Activated CD4-positive, alpha-beta T cell treated with anti-CD3 and anti-CD28 coated beads for 4 hours (primary cell): ENCODE measurements at places on chromosomes 6 and 20.

GRCh38 chr6:46628976-46629375, 23.6 kb downstream of the CYP39A1 start:
- DNase-seq, result no peak

- no peak for DNase-seq
These were observed 120.5 kb downstream of the INSM1 start for GRCh38 chr20:20488388-20488787.

GRCh38 chr6:34130862-34131261, 15.0 kb downstream of the GRM4 start:
- DNase-seq, result no peak

DNA sequence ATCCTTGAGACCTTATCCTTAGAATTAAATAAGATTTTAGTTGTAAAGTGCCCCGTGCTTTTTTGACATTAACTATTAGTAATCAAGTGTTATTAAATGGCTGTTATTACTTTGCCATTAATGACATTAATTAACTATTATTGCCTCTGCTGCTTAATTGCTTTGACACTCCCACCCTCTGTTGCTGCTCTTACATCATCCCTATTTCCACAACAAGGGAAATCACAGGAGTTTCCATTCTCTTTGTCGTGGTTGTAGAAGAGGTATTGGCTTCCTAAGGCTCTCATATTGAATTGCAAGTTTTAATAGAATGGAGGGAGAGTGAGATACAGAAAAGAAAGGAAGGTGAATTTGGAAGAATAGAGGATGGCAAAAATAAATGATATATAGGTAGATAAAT, 545.8 kb downstream of the MMUT start:
- no peak for DNase-seq

GRCh38 chr6:11094411-11094851, 797 bp downstream of the SMIM13 start:
- peak; percentile 37 for DNase-seq

DNA sequence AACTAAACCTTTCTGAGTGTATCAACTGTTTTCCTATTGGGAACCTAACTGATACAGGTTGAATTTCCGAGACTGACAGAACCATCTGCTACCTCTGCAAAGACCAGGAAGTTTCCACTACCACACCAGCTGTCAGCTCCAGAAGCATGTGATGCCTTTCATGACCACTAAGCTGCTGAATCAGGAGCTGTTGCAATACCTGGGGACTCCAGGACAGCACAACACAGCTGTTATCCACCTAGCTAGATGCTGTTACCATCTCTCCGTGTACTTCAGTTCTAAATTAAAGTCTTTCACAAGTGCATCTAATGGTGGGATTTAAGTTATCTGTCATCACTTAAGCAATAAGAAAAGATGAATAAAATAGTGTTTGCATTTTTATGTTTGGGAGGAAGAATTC, 158.2 kb upstream of the IMPG1 start:
- DNase-seq, result no peak

- no peak for DNase-seq
These were observed 173.5 kb downstream of the SLC35F1 start for GRCh38 chr6:118080547-118080946.

- peak; percentile 3 for DNase-seq
These were observed 862 bp upstream of the SOBP start for GRCh38 chr6:107488875-107489635.

DNA sequence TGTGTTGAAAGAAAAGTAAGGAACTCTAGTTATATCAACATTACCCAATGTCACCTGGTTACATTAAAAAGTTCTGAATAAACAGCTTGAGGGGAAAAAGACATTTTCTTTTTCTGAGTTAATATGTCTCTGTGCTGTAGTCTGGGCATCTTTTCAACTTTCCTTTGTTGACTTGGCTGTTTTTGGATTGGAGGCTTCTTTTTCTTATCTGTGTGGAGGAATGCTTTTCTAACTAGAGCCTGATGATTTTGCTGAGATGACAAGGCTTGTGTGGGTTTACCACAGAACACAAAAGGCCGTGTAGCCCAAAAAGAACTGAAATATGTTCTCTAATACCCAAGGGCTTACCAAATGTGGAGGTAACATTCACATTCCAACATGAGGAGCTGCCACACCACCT, 161.8 kb downstream of the KCNQ5 start:
- DNase-seq, result no peak

DNA sequence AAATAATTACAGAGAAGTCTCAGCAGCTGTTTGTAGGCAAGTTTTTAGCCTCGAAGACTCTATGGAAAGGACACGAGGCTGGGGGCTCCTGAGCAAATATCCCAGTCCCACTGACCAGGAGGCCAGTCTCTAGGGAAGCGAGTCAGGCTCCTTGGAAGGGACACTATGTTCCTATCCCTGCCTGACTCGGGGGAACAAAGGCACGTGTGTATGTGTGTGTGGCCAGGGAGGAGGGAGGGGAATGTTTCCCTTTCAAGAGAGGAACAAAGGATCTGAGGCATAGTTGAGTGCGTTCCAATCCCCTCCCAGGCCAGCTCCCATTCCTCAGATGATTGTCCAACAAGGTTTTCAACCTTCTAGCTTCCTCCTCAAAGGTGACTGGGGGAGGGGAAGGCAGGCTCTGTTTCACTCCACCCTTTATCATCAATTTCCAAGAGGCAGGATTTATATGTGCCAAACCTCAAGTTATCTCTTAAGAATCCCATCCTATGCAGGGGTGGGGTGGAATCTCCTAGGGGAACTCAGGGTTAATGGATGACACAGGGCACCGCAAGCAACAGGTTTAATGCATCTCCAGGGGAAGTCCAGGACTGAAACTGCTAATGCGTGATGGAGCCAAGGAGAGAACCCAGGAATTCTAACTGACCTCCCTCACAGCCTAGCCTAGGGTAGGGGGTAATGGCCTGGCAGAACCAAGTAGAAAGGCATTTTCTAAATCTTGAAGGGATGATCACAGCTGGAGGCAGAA, 9.9 kb downstream of the BCL2L1 start:
- no peak for DNase-seq

DNA sequence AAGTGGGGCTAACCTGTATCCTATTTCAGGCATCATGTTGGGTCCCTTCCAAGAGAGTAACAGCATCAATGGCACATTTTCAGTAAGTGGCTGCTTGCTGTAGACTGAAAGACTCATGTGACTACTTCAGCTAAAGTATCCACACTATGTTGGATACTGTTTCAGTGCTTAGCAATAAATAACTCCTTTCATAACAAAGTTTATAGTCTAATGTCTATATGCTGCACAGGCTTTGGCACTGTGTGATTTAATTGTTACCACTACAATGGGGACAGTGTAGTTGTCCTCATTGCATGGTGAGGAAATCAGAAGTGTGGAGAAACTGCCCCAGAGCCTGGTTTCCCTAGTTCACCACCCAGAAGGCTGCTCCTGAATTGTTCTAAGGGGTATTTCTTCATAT, 318.0 kb upstream of the PTCHD4 start:
- no peak for DNase-seq

DNA sequence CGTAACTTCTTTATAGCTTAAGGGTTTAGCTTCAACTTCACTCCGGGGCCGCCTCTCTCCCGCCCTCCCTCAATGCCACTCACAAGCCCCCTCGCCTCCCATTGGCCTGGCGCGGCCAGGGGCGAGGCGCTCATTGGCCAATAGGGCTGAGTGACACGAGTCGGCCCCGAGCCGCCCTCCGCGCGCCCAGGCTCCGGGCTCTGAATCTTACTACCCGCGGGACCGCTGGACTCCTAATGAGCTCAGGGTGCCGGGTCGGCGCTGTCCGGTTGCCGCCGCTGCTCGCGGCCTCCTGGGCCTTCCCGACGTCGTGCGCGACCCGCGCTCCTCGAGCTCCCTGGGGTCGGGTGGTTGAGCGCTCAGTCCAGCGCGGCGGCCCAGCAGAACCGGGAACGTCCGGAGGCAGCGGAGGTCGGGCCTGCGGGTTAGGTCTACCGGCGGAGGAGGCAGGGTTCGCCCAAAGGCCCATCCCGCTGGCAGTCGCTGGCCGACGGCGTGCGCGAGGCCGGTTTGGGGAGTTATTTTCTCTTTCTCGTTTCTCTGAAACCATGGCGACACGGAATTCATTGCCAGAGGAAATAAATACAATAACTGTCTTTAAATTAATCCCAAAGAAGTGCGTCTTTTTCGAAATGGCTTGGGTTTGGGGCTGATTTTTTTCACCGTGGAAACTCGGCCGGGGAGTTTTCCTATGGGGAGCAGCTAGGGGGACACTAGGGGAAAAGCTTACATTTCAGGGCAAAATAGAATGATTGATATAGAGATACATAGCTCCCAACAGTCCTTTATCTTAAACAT, at the start of gene SIM1:
SIM1 (minus strand) TSS at position 19 of the 798 bp plus-strand sequence. CDS start 1,453 bp downstream, outside the sequence.
- no peak for DNase-seq

- no peak for DNase-seq
These were observed 27.1 kb downstream of the GSTA2 start for GRCh38 chr6:52736145-52736544.

- DNase-seq, result no peak
These were observed 59.2 kb downstream of the DAAM2 start for GRCh38 chr6:39851331-39851730.

DNA sequence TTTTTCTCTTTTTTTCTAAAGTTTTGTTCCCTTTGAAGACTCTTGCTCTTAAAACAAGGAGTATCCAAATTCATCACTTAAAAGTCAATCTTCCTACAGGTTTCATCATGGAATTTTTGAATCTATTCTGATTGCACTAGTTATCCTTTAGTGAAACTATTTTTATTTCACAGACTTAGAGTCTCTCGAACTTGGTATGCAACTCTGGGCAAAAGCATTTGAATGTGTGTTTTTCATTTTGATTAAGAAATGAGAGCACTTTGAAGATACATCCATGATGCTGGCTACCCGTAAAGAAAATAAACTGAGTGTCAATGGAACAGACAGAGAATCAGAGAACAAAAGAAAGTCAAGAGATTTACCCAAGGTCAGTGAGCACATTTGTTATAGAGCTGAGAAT, 586.5 kb downstream of the EPM2A start:
- DNase-seq, result no peak

DNA sequence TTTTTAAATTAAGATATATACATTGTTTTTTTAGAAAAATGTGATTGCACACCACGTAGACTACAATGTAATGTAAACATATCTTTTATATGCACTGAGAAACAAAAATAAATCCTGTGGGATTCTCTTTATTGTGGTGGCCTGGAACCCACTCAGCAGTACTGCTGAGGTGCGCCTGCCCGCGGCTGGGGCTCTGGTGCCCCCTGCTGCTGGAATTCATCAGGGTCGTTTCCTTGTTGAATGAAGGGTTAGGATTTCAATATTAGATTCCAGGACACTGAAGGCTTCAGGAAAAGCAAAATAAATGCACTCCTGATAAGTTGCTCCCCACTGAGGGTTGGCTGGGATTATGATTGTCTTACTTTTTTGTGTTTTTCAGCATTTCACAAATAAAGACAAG, 175.8 kb upstream of the GGTLC1 start:
- no peak for DNase-seq

- DNase-seq, result peak; percentile 88
These were observed at the start of gene NQO2 for GRCh38 chr6:2999618-3000557. TSS of gene NQO2 (plus strand) at chr6:2999894. CDS start at chr6:3006553, 6,659 bp downstream.

- no peak for DNase-seq
These were observed 12.4 kb downstream of the DAAM2 start for GRCh38 chr6:39804466-39805065.

- no peak for DNase-seq
These were observed 60.1 kb downstream of the GFRA4 start for GRCh38 chr20:3603108-3603507.
